HT-29 (cell line): ENCODE measurements at places on chromosomes 16 and 17. TPM values are rescaled to one million over a fixed set of nuclear protein-coding genes. Genes with fewer than 3 reads are reported as not detected.

- DNase-seq = no peak
Observed at GRCh38 chr16:61968242-61969076, 67.8 kb downstream of the CDH8 start.

- no peak for DNase-seq
Observed at GRCh38 chr16:83574388-83574787, 233.4 kb upstream of the HSBP1 start.

DNA sequence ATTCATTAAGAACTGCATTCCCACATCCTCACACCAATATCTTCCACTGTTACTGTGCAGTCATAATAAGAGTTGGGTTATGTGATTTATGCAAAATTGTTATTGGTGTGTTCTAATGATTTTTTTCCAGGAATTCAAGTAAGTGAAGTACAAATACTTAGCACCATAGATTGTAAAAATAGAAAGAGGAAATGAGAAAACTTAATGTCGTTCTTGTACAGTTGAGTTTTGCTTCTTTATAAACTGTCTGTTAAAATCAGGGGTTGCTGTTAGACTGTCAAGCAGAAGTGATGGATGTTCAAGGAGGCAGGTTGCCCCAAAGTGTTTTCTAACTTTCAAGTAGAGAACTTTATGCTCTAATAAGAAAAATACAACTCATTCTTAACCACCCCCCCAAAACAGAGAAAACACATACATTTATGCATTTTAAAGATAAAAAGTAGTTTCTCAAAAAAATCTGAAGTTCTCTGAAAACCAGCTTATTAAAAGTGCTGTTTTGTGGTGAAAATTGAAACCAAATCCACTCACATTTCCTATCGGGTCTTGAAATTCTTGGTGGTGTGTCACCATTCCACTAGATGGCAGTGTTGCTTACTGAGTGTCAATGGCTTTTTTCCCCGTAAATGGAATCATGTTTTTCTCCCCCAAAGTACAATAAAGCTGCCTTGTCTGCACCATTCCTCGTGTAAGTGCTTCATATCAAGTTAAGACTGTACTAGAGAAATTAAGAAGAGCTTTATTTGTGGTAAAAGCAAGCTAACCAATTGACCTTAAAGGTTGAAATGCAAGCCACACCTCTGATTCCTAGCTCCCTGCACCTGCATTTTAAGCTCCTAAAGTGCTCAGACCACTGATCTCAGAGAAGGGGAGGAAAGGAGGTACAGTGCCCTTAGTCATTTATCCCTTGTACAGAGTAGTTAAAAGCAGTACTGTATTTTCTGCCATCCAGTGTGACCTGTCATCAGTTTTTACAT, 4.7 kb upstream of the IGSF6 start:
- peak; percentile 59 for DNase-seq

DNA sequence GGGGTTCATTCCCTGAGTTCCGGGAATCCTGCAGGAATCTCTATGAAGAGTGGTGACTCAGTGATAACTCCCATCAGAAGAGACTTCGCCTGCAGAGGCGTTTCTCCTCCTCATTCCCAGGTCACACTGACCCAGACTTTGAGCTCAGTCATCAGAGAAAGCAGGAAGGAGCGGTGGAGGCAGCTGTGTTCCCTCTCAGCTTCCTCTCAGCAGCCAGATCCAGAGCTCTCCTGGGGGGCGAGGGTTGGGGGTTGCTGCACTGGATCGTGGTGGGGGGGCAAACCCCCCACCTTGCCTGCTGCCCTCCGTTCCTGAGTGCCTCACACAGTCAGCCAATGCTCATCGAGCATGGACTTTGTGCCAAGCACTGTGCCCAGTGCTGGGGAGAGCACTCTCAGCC, 271.2 kb downstream of the CBLN1 start:
- no peak for DNase-seq

GRCh38 chr17:61337290-61337689, 62.4 kb upstream of the TBX2 start:
- DNase-seq = no peak

- DNase-seq = no peak
Observed at GRCh38 chr17:47638903-47639302, 10.8 kb upstream of the KPNB1 start.

GRCh38 chr17:43975898-43976297, 22.2 kb upstream of the PYY start:
- no peak for DNase-seq

GRCh38 chr17:56028837-56029236, 124.4 kb upstream of the ANKFN1 start:
- DNase-seq = no peak

- DNase-seq = peak; percentile 78
Observed at GRCh38 chr16:66511602-66512271, 38.2 kb downstream of the TK2 start.

- DNase-seq = no peak
Observed at GRCh38 chr16:73143576-73144422, 95.9 kb upstream of the ZFHX3 start.

GRCh38 chr16:57143149-57143921, 42.5 kb downstream of the PSME3IP1 start:
- DNase-seq = no peak

- no peak for DNase-seq
Observed at GRCh38 chr16:4008116-4008515, 108.1 kb downstream of the ADCY9 start.

GRCh38 chr17:80763293-80763867, 218.7 kb downstream of the RPTOR start:
- DNase-seq = no peak

DNA sequence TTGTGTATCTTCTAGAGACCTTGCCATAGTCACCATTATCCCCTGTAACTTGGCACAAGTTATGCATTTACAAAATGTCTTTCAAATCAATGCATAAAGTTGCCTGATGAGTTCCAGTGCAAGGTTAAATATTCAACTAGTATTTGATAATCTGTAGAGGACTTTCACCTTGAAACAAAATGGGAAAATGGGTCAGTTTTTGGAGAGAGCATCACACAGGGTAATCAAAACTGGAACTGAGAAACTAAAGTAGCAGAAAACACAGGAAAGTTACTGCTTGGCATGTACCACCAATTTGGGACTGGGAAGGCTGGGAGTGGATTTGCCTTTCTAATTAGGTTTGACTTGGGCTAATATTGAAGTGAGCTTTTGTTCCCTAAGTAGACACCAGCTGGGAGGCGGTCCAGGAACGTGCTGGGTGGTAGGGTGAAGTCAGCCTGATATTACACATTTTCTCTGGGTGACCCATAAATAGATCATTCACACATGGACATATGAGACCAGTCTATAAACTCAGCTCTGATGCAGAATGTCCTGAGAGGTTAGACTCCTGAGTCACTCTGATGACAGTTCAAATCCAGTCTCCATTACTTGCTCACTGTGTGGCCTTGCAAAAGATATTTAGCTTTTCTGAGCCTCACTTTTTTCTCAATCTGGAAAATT, 152.3 kb downstream of the PCTP start:
- DNase-seq = no peak

DNA sequence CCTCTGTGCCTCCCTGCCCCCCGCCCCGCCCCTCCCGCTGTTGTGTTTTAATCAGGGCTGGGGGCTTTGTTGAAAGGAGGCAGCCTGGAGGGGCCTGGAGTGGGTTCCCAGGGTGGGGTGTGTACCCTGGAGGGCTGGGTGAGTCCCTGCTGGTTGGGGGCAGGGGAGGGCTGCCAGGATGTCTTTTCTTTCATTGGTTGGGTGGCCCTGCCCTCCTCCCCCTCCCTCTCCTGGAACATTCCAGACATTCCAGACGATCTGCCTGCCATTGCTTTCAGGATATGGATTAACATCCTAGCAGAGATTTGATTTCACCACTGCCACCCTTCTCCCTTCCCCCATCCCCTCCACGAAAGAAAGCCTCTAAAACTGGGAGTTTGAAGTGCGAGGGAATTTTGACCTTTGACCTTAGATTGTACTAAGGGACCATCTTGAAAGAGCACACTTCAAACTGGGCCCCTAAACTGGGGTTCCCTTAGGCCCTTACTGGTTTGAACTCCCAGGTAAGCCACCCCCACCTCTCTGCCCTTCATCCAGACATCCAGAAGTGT, 25.3 kb downstream of the IGF2BP1 start:
- no peak for DNase-seq

- DNase-seq = no peak
Observed at GRCh38 chr16:48960830-48961229, 320.8 kb downstream of the CBLN1 start.

DNA sequence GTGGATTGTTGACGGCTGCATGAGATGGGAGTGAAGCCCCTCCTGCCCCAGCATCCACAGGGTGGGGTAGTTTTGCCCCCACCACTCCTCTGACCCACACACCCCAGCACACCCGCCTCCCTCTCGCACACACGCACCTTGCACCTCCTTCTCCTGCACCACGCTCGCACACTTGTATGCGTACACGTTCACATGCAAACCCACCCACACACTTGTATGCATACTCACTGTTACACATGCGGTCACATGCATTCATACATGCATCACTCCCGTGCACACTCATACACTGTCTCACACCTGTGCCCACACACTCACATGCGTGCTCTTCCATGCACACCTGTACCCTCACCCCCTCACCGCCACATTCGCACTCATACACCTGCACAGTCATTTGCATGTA, 70.5 kb upstream of the CIBAR2 start:
- no peak for DNase-seq

- no peak for DNase-seq
Observed at GRCh38 chr16:57165938-57166337, 19.9 kb downstream of the PSME3IP1 start.

DNA sequence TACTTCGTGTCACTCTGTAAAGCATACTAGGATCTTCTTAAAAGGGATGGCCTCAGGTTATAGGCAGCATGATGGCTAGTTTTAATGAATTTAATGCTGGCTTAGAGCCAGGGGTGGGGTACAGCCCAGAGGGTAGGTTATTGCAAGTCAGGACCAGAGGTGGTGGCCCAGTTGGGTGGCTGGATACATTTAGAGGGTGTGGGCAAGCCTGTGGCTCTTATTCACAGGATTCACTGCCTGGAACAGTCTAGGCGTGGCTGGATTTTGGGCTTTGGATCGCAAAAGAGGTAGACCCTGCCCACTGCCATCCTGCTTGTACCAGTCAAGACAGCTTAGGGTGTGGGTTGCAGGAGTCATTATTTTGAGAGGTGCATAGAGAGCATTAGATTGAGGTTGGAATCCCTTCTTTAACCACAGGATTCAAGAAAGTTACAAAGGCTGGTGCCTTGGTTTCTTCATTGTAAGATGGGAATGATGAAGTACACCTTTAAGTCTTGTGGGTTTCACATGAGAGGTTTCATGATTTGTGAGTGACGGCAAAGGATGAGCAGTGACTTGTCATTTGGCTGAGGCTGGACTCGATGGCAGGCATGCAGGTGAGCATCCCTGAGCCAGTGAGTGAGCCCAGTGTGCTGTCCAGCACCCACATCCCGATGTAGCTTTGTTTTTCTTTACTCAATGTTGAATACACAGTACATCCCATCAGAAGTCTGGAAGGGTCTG, 85.2 kb downstream of the KSR1 start:
- no peak for DNase-seq

DNA sequence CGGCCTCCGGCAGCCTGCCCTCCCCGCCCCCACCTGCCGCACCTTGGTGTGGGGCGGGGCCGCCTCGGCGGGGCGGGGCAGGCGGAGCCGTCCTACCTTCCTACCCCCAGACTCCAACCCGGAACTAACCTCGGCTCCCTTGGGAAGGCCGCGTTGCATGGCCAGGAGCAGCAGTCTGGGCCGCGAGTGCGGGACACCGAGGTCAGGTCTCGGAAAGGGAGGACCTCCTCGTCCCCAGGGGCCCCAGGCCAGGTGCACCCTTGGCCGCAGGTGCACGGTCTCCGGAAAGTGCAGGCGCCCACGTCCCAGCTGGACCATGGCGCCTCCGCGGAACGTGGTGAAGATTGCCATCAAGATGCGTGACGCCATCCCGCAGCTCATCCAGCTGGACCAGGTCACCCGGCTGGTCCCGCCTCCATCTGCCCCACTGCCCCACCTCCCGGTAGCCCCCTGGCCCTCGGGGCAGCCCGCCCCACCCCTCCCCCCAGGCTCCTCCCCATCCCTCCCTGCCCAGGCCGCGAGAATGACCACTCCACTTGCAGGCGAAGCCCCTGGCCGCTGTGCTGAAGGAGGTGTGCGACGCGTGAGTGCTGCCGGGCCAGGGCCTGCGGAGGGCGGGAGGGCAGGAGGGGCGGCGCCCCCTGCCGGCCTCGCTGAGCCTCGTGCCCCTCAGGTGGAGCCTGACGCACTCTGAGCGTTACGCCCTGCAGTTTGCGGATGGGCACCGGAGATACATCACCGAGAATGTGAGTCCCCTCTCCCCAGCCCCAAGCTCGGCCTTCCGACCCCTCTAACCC, at the start of gene ELMO3:
Gene ELMO3, plus strand, starts transcription at position 121 of the 797 bp plus-strand sequence. Its CDS starts 196 bp downstream, at position 317.
- peak; percentile 86 for DNase-seq

DNA sequence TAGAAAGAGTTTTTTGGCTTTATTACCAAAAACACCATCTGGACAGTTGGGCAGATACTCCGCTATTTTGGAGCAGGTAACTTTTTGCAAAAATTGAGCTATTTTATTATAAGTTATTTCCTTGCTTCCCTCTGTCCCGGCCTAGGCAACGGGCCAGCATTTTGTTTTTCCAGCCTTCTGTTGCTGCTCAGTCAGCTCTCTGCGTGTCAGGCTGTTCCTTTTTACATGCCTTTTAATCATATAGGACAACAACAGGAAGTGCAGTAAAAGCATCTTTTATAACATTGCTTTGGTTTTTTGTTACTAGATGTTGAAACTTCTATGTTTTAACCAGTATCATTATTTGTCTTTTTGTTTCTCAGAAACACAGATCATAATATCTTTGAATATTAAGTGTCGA, 30.4 kb downstream of the PPM1D start:
- no peak for DNase-seq

GRCh38 chr16:3195975-3196374, 8.0 kb downstream of the OR1F1 start:
- no peak for DNase-seq

DNA sequence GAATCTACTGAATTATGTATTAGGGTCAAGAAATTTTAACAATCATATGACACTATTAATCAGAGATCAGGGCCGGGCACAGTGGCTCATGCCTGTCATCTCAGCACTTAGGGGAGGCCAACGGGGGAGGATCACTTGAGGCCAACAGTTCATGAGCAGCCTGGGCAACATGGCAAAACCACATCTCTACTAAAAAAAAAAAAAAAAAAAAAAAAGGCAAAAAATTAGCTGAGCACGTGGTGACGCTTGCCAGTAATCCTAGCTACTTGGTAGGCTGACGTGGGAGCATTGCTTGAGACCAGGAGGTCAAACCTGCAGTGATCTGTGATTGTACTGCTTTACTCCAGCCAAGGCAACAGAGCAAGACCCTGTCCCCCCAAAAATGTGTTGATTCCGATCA, 52.5 kb upstream of the CLEC3A start:
- DNase-seq = no peak

- no peak for DNase-seq
Observed at GRCh38 chr17:41340494-41340893, 10.1 kb downstream of the KRT33A start.

SMIM22 gene
- 282 and 291 TPM in 2 replicates for total RNA-seq

TM4SF5 gene
- 0.44 and 0.61 TPM in 2 replicates for total RNA-seq

CHRNE gene
- total RNA-seq = not detected in 2 replicates

CA4 gene
- total RNA-seq = 0.10 TPM in 1 of 2 replicates, not detected in the other

OR2C1 gene
- not detected in 2 replicates for total RNA-seq

VKORC1 gene
- total RNA-seq = 72.3 and 74.4 TPM in 2 replicates

ETV4 gene
- 129 and 149 TPM in 2 replicates for total RNA-seq

TP53 gene
- 57.1 and 61.0 TPM in 2 replicates for total RNA-seq

PKMYT1 gene
- total RNA-seq = 86.3 and 92.1 TPM in 2 replicates

SPNS2 gene
- 172 and 193 TPM in 2 replicates for total RNA-seq

RSPRY1 gene
- total RNA-seq = 20.7 and 21.3 TPM in 2 replicates

ZBTB4 gene
- total RNA-seq = 8.4 and 10.0 TPM in 2 replicates

NUDT7 gene
- 1.5 and 2.8 TPM in 2 replicates for total RNA-seq

OR1G1 gene
- not detected in 2 replicates for total RNA-seq

KRT27 gene
- total RNA-seq = not detected in 2 replicates

C16orf96 gene
- total RNA-seq = not detected in 2 replicates

MYL4 gene
- total RNA-seq = not detected in 2 replicates
